OCI-LY7 (cell line): ENCODE measurements at places on chromosomes 4 and X.

- DNase-seq, result no peak
These were observed 514.3 kb downstream of the PCDH7 start for GRCh38 chr4:31234494-31234893.

DNA sequence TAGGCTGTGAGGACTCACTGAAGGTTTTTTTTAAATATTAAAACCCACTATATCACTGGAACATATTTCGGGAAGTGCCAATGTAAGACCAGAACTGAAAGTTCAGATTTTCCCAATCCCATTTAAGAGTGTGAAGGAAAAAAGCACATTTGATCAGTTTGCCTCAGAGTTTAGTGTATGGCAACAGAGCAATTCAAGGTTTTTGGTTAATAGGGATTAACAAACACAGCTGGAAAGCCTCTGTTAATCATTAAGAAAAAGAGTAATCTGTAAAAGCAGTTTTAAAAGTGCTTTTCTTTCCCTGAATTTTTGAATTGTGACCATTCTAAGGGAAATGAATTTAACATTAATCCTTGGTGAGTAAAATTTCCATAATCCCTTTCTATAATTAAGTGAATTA, 60.4 kb downstream of the NPY5R start:
- DNase-seq, result no peak

DNA sequence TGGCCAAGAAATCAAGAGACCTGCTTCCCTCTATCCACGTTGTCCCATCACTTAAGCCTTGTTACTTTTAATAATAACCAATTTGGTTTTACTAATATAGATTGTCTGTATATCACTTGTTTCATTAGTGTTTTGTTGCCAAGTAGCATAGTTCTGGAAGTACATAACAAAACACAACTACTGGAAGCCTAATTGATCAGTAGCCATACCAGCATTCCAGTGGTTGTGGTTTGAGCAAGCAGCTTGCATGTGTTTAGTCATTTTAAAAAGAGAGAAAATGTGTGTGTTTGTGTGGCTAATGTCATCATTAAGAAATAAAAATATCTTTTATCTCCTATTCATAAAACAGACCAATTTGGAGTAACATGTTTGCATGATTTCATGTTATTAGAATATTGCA, 70.8 kb downstream of the PTPN13 start:
- no peak for DNase-seq

DNA sequence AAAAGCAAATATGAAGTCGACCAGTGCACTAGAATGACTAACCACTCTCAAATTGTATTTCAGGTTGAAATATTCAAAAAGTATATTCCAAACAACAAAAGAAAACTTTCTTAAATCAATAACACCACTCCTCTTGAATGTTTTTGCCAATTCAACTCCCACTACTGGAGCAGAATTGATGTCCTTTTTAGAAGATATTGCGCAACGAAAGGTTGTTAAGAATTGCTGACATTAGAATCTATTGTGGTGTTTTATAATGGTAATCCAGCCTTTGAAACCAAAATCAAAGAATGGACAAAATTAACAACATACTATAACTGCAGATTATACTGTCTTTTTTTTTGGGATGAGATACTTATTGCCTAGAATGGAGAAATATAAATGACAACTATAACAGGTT, 331.3 kb downstream of the GRXCR1 start:
- DNase-seq, result no peak

DNA sequence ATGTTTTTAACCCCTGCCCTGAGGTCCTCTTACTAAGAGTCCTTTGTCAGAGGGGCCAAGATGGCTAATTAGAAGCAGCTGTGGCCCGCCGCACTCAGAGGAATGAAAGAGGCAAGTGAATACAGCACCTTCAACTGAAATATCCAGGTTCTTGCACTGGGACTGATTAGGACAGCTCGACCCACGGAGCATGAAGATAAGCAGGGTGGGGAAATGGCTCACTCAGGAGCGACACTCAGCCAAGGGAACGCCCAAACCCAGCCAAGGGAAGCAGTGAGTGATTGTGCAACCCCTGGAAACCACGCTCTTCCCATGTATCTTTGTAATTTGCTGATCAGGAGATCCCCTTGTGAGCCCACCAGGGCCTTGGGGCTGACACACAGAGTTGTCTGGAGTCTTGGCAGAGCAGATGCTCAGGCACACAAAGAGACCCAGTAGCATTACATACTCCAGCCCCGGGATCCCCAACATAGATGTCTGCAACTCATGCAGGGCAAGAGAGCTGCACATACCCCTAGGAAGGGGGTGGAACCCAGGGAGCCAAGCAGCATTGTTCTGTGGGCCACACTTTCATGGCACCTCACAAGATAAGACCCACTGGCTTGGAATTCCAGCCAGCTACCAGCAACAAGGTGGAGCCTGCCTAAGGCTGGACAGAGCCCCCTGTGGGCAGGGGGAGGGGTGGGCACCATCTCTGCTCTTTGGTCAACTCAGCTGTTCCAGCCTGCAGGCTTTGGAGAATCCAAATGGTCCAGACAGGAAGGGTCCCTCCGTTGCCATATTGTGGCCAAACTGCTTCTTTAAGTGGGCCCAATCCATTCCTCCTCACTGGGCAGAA, 23.3 kb downstream of the F8A3 start:
- DNase-seq, result no peak

GRCh38 chr4:16661813-16662212, 236.6 kb downstream of the LDB2 start:
- no peak for DNase-seq

DNA sequence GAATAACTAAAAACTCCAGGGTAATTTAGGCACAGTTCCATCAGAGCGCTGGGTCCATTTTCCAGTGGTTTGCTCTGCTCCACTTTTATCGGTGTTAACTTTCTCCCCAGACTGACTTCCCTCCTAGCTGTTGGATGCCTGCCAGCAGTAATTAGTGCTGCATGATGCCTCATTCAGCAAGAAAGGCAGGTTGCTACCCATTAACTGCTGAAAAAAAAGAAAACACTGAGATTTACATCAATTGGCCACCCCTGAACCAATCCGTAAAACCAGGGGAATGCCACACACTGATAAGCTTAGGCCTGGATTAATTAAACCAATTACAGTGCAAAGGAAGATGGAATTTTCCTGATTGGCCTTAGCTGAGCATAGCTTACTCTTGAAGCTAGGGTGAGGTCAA, 182.4 kb upstream of the CXXC4 start:
- no peak for DNase-seq

DNA sequence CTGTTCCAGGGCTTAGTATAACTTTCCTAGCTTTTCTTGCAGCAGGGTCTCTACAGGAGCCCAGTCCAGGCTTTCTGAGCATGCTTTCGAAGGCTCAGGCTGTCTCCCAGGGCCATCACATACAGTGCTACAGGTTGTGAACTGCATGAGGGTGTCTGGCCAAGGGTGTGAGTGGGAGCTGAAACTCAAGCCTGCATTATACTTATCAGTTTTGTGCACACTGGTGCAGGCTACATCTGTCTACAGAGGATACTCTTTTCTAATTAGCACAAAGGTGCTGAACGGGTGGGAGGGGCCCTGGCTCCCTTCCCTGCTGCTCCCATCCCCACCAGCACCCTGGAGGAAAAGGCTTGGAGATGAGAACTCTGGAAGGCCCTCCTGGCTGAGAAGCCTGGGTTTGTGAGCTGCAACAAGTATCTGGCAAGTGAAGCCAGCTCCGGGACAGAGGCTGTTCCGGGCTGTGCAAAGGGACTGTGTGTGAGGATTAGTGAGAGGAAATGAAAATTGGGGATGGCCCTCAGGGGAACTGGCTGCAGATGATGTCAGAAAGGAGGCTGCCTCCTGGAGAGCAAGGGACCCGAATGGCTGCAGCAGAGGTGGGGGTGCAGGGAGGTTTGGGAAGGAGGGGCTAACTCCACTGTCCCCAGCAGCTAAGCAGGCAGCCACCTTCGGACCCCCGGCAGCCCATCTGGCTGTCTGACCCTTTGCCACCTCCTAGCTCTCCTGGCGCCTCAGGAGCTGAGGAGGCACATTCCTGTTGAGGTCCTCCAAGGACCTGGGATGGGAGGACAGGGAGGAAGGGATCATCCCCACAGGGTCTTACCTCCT, 68.5 kb downstream of the EFNB1 start:
- no peak for DNase-seq

- no peak for DNase-seq
These were observed 2.1 kb upstream of the GALNT7 start for GRCh38 chr4:173166491-173166890.

- no peak for DNase-seq
These were observed 133.6 kb downstream of the CPE start for GRCh38 chr4:165512424-165512823.

DNA sequence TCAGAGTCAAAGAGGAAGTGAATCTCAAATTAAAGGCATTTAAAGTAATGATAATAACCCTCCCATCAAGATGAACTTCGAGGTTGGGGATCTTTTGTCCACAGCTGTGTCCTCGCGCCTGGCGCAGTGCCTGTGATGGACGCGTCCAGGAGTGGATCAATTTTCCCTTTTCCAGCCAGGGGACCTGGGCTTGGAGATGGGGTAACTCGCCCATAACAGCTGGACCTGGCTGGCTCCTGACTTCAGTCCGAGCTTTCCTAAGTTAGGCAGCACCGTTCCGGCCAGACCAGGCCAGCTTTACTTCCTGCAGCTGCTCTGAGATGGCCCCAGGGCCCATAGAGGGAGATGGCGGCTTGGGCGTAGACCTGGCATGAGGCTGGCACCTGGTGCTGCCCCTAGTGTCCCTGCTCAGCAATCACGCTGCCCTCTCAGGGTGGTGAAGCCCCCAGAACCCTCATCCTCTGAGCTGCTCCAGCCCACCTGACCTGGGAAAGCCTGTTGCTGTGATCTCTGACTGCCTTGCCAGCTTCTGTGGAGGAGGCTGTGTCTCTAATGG, 23.9 kb downstream of the ADRA2C start:
- DNase-seq, result no peak

DNA sequence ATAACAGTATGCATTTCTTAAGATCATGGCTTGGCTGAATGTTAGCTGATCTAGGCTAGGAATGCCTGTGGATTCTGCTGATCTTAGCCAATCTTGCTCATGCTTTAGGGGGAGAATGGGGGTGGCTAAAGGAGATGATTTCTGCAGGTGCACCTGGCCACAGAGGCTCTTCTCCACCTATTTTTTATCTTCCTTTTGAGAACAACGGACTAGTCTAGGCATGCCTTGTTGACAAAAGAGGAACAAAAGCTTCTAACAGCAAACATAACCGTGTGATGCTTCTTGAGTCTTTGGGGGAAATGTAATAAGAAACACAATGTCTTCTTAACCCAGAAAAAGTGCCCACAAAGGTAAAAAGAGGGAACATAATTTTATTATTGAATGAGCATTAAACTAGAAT, 743.5 kb downstream of the ARAP2 start:
- DNase-seq, result no peak

- DNase-seq, result no peak
These were observed 350.8 kb upstream of the KLF3 start for GRCh38 chr4:38313175-38313574.

DNA sequence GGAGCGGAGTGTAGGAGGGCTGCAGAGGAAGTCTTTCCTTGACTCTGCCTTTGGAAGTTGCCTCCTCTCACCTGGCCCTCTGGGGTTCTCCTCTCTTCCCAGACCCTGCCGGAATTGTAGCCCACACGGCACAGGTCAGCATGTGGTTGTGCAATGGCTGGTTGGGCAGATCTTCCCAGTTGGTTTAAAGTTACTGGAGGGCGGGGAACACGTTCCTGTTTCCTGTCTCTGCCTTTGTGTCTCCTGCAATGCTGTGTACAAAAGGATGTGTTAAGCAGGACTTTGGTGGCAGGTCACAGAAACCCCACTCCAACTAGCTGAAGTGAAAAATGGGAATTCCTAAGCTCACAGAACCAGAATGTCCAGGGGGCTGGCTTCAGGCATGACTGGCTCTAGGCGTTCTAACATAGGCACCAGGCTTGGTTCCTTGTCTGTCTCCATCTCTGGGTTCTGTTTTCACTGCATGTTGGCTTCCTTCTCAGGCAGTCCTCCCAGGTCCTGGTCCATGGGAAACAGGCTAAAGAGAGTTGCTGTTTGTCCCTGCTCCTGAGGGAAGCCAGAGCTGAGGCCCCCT, 19.9 kb downstream of the SORCS2 start:
- no peak for DNase-seq

DNA sequence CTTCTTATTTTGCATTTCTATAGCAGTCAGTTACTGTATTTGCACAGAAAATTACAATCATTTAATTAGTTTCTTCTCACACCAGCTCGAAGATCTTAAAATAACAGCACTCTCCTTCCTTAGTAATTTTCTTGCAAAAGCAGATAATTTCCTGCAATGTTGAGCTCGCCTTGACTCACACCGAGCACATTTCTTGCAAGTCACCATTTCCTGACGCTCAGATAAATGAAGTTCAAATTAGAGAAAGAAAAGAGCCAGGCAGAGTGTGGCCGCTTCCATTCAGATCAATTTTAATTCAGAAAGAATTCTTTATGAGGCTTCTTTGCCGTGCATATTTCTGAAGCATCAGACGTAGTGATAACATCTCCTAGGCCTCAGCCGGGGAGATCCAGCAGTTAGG, 10.1 kb downstream of the SORCS2 start:
- DNase-seq, result no peak

- no peak for DNase-seq
These were observed 229.5 kb downstream of the GALNTL6 start for GRCh38 chr4:172042714-172043114.

- DNase-seq, result no peak
These were observed 352.3 kb downstream of the GRXCR1 start for GRCh38 chr4:43244688-43245382.

GRCh38 chrX:5907207-5907606, 321.5 kb downstream of the NLGN4X start:
- no peak for DNase-seq

DNA sequence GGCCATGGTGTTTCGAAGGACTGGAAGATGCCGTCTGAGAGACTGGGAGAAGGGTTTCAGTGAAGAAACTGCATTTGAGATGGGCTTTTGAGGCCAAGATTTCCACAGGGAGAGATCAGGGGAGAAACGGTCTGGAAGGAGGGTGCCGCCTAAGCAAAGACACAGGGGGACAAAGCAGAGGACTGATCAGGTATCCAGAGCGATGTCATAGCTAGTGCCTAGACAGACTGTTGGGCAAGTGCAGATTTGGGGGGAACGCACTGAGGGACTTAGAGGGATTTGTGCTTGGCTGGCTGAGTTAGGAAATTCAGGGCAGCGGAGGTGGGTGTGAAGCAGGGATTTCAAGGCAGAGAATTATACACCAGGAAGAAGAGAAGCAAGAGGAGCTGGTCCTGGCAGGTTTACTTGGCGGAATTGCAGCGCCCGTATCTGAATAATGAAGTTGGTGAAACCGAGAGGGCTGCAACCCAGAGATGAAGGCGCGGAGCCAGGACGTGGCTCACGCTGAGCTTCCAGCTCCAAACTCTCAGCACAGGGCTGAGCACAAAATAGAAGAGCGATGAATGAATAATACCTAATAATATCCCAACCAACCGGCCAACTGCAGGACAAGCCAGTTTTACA, 106.9 kb downstream of the MAML3 start:
- DNase-seq, result no peak
